ENCODE measurements at places on chromosomes 12 and 14.

GRCh38 chr12:2112401-2112800, 59.6 kb downstream of the CACNA1C start:
- no peak for DNase-seq

- DNase-seq = no peak
Observed at GRCh38 chr14:30180219-30180618, 252.6 kb upstream of the PRKD1 start.

DNA sequence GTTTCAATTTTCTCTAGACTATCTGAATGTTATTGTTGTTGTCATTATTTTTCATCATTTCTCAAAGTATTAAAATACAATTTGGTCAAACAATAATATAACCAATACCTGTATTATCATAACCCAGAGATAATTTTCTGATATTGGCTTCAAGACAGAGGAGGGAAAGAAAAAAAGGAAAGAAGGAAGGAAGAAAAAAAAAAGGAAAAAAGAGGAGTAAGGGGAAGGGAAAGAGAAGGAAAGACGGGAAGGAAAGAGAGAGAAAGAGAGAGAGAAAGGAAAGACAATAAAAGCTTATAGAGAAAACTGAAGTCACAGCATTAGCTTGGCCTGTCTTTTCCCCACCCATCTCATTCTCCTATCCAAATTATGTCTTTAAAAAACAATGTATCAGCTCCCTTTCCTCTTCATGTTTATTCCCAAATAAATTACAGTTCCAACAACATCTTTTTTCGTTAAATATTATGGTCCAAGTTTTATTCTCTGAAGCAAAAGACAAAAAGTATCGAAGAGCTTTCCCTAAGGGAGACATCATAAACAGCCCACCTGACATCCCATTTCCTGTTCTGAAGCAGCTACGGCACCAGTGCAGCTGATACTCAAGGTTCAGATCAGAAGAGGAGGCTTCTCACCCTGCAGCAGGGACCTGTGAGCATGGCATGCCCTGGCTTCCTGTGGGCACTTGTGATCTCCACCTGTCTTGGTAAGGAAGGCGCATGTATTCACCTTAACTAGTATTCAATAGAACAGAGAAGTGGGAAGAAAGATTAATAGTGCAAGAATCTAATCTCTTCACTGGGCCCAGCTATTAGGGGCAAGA, 308.3 kb downstream of the DAD1 start:
- DNase-seq = no peak

DNA sequence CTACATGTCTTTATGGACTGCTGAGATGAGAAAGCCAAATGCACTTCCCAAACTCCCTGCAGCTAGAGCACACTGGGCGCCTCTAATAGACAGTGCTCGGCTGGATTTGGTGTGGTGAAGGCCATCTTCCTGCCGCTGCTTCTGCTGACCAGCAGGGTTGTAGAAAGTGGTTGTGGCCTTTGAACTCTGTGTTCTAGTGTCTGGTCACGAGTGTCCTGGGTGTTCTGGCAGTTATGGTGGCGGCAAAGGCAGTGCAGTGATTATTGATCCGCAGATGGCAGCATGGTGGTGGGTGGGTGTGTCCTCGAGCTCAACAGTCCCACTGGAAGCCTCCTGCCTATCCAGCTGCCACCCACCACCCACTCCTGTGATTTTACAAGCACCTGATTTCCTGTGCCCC, 43.4 kb downstream of the SMIM41 start:
- DNase-seq = no peak

DNA sequence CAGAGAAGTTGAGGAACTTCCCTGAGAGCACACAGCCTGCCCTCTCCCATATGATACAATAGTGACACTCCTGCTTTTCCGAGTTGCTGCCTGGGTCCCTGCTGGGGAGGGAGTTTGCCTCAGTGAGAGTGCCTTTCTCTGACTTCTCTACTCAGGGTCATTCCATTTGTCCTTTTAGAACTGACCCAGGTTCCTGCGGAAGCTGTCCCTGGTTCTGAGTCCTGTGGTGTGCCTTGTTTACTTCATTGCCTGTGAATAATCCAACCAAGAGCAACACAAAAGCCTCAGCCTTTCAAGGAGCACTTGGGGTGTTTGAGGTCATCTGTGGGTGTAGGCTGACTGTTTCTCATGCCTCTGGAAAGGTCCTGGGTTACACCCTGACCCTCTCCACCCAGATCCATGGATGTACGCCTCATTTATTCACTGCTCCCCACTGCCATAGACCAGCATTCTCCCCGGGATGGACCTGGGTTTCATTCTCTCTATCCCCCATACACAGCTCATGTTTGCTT, 13.6 kb downstream of the SERPINA1 start:
- no peak for DNase-seq

GRCh38 chr12:11869406-11869805, 201.3 kb upstream of the BCL2L14 start:
- no peak for DNase-seq

DNA sequence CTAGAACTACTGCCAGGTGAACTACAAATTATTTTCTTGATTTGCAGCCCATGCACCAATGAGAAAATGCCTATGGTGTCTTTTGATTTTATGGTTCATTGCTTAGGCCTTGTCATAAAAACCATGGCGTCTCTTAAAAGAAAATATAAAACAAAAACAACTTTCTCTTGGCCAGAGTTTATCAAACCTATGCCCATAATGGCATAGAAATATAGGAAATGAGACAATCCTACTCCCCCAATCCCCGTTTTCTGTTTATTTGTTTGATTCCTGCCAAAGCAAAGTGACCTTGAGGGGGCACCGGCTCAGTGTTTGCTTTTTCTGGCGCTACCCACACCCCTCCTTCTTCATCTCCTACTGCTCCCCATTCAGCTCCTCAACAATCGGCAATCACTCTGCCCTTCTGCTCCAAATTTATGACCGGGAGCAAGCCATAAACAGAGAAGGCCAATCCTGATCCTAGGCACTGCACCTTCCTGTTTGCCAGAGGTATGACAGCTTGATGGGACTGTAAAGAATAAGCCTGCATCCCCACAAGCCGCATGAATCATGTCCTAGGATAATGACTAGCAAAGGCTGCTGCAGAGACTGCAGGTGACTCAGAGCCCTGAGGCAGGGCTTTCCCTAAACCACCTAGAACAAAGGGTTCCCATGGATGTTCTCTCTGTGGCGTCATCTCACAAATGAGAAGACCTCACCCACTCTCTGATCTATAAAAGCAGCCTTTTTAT, 874.9 kb downstream of the NRXN3 start:
- DNase-seq = peak; percentile 90

GRCh38 chr12:64500394-64500793, 48.5 kb downstream of the TBK1 start:
- no peak for DNase-seq

- peak; percentile 53 for DNase-seq
Observed at GRCh38 chr14:67734675-67735074, 33.0 kb downstream of the RDH12 start.

DNA sequence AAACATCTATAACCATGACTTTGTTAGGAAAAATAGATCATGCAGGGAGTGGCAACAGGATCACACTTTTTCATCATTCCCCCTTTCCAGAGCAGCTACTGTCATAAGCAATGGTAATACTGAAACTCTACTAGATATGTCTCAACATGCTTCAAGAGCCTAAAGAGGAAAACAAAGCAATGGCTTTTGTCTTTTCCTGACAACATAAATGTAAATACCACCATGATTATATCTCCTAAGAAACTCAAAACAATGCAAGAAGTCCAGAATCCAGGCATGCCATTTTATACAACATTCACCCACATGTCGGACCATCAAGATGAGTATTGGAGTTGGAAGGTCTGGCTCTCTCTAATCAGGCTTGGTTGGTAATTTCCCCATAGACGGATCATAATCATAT, 78.7 kb downstream of the KIF21A start:
- no peak for DNase-seq

DNA sequence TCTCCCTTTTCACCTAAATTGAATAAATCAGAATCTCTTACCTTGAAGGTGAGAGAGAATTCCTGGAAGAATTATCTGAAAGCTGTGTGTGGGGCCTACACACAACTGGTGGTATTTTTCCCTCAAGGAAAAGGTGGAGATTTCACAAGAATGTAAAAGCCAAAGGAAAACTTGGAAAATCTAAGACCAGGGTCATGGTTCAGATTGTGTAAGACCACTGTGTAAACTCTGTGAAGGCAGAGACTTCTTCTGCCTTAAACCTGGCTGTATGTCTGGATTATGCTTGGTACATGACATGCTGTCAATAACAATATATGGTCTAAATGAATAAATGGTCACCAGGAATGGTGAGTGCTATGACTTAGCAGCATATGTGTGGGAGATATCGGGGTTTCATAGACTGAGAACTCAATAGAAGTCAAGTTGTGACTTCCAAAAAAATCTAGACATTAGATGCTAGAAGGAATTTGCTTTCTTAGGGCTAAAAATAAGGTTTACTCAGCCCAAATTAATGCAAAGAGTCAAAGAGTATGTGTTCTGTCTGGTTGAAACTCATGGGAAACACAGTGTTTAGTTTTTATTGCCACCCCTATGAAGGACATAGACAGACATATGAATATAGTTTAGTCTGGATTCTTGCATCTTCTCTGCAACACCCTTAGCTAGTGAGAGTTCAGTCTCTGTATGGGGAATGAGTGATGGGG, 163.7 kb downstream of the SNAPC1 start:
- DNase-seq = no peak

GRCh38 chr14:51472881-51473280, 178.8 kb upstream of the FRMD6 start:
- DNase-seq = peak; percentile 46

DNA sequence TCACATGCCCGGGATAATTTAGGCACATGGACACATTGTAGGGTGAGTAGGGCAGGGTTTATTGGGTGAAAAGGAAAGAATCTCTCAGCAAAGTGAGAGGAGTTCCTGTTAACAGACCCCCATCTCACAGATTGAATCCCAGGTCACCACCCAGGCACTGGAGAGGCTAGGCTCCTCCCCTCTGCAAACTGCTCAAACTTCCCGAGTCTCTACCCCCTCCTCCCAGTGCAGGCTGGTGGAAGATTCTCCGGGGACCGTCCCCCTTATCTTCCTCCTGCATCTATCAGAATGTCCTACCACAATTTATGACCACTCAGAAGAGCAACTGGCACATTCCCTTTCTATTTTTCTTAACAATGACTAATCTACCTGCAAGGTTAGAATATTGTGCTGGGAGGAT, 126.0 kb downstream of the NTF3 start:
- DNase-seq = no peak

GRCh38 chr14:93086441-93087055, 29.2 kb downstream of the ITPK1 start:
- DNase-seq = no peak

- DNase-seq = no peak
Observed at GRCh38 chr12:20476551-20476950, 108.2 kb downstream of the PDE3A start.

DNA sequence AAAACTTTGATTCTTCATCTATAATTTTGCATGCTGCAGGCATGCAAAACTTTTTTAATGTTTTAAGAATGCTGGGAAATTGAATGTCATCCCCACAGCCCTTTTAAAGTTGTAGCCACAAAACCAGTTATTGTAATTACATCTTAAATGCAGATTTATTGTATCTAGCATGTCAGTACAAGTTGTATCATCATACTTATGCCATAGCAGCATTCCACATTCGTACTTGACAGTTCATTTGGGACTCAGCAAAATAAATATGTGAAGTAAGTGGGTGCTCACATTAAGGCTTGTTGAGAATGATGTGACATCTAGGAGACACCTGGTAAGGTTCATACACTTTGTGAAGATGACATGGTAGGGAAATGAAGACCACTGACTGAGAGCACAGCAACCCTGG, 44.0 kb upstream of the GZMB start:
- DNase-seq = no peak

DNA sequence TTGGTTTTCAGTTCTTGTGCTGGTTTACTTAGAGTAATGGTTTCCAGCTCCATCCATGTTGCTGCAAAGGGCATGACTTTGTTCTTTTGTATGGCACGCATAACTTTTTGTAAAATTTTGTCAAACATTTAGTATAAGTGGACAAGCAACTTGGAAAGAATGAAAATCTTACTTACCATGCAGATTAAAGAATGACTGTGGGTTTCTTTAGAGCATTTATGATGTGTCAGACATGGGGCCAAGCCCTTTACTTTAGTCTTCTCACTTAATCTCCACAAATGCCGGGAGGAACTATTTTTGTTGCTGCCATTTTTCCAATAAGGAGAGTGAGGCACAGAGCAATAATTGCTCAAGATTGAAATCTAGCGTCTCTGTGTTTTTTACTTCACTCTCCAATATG, 652.5 kb upstream of the TBX3 start:
- no peak for DNase-seq

DNA sequence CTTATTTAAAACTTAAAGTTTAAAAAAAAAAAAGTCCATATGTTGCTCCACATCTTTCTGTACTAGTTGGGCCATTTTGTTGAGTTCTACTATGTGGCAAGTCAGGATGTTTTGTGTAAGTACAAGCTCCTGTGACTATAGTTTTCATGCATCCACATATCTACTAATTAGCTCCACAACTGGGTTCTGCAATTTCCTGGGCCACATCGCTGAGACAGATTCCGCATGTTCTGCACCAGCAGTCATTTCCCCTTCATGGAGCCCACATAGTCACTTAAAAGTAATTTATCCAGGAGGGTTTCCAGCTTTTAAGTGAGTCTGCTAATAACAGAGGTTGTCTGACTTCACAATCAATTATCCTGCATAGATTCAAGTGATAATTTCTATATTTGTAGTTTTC, 461.4 kb downstream of the ZFP36L1 start:
- DNase-seq = no peak

- no peak for DNase-seq
Observed at GRCh38 chr14:54498095-54498531, 9.3 kb upstream of the GMFB start.

DNA sequence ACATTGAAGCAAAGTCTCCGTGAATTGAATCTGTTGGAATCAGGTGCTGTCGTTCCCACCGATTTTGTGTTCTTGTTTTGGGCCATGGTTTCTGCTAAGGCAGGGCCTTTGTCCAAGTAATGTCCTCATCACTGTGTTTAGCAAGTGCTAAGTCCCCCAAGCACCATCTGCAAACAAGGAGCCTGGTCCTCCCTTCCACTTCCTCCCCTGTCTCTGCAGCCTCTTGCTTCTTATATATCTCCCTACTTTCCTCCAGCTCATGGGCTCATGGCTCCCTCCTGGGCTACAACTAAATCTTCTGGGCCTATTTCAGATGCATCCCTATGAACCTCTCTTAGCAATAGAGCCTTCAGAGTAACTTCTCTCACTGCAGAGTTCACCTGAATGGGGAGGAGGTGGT, 25.8 kb upstream of the CMKLR1 start:
- DNase-seq = no peak

- DNase-seq = no peak
Observed at GRCh38 chr12:22986997-22987396, 362.0 kb downstream of the ETNK1 start.

GRCh38 chr12:69425417-69425816, 44.8 kb upstream of the FRS2 start:
- no peak for DNase-seq

GRCh38 chr12:89181271-89181920, 170.9 kb downstream of the DUSP6 start:
- DNase-seq = peak; percentile 86

Data from dermis blood vessel endothelial cell (primary cell).